ENCODE measurements at places on chromosomes 5 and 9. TPM values are rescaled to one million over a fixed set of nuclear protein-coding genes. Genes with fewer than 3 reads are reported as not detected.

- no peak overlapping the region for H3K27ac ChIP-seq
- no peaks in the 10 kb centered on the region for H3K4me1 ChIP-seq
- H3K4me3 ChIP-seq = no peak overlapping the region
- H3K36me3 ChIP-seq = no peaks in the 10 kb centered on the region
- H3K27me3 ChIP-seq = no peaks in the 10 kb centered on the region
Measured at GRCh38 chr9:92711844-92712243, 41.9 kb upstream of the IPPK start.

Gene DOK3
- total RNA-seq = 3.0 TPM

Gene AIF1L
- total RNA-seq = 7.5 TPM

Gene DNAH5
- 0.02 TPM for total RNA-seq

DNA sequence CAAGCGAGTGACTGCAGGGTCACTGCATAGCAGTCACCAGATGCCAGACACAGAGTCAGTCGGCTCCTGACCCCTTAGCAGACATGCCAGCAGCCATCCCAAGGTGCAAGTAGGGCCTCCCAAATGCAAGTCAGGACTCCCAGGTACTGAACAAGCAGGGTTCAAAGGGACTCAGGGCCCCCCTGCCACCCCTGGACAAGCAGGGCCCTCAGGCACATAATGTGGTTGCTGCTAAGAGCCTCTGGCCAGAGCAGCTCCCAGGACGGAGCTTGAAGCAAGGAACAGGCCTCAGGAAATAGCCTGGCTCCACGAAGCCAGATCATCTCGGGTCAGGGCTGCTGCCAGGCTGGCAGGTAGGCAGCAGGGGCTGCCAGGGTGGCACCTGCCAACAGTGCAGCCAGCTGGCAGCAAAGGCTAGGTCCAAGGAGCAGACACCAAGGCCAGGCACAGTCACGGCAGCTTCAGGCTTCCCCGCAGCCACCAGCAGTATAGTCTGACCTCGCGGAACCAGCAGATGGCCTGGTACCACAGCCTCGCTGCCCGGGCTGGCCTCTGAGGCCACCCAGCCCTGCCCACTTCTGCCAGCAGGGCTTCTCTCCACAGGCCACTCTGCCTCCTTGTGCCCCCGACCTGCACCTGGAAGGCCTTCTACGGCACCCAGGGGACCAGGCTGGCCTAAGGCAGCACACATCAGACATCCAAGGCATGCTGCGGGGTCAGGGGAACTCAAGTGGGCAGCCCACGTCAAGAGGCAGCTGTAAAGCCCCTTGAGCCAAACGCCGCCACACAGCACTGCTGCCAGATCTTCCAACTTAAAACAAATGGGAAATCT lies 7.4 kb downstream of the EEIG1 start:
- no peaks in the 10 kb centered on the region for H3K36me3 ChIP-seq
- H3K4me3 ChIP-seq = no peak overlapping the region
- H3K27me3 ChIP-seq = no peaks in the 10 kb centered on the region
- peak overlapping the region; percentile 79 for H3K27ac ChIP-seq

DNA sequence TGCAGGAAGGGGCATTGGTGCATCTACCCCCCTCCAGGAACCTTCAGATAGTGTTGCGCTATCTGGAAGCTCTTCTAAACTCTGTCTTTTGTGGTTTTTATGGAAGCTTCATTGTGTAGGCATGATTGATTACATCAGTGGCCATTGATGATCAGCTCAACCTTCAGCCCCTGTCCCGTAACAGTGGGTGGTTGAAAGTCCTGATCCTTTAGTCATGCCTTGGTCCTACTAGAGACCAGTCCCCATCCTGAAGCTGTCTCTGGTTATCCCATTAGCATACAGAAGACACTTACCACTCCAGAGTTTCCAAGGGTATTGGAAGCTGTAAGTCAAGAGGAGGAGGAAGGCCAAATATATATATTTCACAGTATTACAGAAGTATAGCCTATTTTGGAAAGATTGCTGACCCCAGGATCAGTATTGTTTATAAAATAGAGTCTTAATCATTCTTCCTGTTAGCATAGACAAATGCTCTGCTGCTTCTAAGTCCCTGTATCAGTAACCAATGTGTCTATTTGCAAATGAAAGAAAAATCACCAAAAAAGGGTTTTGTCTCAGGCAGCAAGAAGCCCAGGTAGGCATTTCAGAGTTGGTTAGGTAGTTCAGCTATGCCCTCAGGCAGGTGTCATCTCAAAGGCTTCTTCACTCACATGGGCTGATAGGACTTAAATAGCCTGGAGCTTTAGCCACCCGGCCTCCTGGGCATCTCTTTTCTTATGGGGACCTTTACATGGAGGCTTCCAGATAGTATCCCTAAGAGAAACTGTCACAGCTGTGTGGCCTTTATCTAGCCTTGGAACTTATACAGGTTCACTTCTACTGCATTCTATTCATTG lies 41.6 kb downstream of the SPIN1 start:
- no peak overlapping the region for H3K4me3 ChIP-seq
- DNase-seq = no peak
- H3K36me3 ChIP-seq = no peaks in the 10 kb centered on the region
- no peak overlapping the region for H3K27ac ChIP-seq
- H3K27me3 ChIP-seq = no peaks in the 10 kb centered on the region

Measured in gastrocnemius medialis (tissue), 4 donors.